ENCODE measurements at places on chromosomes 2 and 18.

DNA sequence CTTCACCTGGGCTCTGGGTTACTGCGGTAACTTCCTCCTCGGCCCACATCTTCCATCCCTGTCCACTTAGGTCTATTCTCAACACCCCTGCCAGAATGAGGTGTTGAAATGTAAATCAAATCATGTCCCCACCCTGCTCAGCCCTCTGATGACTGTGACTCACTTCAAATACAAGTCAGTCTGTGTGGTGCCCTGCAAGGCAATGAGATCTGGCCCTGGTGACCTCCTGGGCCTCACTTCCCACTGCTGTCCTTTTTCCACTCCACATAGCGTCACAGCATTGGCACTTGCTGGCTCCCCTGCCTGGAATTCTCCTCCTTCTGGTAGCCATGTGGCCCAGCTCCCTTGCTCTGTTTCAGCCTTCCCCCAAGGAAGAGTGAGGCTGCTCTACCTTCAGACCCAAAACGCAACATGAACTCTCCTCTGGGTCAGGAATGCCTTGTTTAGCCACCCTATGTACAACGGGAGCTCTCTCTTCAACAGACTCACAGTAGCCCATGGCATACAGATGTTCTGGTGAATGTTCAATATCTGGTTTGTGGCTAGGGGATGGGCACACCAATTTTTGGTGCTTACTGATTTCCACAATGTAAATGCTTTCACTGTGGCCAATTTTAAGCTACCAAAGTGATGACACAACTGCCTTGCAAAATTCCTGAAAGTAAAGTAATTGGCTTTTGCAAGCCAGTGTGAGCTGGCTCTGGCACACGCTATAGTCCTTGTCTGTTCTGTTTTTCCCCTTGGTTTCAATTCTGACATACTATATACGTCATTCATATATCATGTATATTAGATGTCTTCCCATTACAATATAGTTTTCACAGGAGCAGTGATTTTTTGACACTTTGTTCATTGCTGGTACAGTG lies 550.3 kb upstream of the HS6ST1 start:
- DNase-seq = no peak

DNA sequence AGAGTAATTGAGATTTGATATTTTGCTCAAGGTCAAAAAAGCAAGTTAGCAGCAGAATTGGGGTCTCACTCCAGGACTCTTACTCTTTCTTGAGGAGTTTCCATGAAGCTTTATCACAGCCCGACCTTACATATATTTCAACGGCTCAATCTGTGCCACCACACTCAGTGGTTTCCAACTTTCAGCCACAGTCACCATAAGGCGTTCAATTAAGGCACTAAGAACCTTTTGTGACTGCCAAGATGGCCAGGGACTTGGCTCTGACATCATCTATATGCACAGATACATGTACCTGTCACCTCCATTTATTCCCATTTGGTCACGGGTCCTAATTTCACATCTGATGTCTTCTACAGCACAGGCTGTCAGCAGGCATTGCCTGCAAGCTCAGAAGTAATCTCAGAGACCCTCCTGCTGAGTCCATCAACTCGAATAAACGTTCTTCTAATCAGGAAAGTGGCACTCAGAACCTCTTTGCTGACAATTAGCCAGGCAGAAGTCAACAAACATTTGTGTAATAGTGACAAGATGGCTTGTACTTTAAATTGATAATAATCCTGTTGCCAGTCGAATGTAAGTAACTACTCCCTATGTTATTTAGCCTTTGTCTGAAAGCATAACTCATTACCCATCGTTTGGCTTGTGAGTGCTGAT lies 16.1 kb downstream of the DYTN start:
- DNase-seq = no peak

DNA sequence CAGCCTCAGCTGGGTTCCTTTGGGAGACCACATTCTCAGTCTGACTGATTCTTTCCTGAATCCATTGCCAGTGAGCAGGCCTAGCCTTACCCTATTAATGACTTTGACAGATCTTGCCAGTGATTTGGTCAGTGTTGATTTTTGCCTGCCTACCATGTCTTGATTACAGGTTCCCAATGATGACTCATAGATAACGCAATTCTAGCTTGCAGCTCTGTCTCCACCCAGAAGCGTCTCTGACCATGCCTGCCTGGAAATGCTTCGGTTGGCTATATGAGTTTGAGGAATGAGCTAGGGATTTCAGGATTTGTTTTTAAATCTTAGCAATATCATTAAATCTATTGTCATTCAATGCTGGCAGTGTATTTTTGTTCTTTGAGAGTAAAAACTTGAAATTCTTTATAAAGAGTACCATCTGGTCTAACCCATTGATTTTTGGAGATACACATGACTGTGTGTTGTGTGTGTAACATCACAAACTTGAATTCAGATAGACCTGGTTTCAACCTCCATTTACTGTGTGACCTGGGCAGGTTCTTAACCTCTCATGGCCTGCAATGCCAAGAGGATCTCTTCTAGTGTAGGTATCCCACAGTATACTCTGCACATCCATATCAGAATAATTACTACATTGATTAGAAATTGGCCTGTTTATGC lies 57.0 kb downstream of the CCDC150 start:
- peak; percentile 46 for DNase-seq

DNA sequence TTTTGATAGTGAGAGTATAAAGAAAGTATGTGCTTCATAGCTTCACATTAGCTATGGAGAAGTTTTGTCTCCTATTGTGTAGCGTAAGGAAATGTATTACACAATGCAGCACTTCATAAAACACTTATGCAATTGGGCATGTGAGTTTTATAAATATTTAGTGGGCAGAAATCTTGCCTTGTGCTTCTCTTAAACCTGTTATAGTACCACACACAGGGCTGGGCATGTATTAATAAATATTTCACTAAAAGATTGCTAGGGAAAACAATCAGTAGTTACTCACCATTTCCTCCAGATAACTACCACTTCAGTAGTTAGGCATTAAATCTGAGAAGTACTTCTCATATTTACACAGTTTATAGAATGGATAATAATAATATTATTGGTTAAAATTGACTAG lies 1080.8 kb upstream of the PIK3C3 start:
- no peak for DNase-seq

DNA sequence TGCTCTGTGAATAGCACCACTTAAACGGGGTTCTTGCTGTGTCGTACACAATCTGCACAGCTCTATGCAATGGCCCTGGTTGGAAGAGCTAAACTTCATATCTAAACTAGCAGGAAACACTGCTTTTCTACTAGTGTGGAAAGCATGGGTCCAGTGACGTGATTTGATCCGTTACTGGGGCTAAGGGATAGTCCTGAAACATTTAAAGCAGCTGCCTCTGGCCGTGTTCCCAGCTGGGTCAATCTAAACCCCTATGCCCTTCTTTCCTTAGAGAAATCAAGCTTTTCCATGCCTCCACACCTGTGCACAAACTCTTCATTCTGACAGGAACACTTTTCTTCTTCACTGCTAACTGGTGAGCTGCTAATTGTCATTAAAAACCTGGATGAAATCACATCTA lies 5.4 kb upstream of the IGFBP5 start:
- DNase-seq = peak; percentile 77

Measured in umbilical cord (tissue), 2 donors.